Ammon's horn (tissue), 1 donor: ENCODE measurements at places on chromosomes 1 and 21.

DNA sequence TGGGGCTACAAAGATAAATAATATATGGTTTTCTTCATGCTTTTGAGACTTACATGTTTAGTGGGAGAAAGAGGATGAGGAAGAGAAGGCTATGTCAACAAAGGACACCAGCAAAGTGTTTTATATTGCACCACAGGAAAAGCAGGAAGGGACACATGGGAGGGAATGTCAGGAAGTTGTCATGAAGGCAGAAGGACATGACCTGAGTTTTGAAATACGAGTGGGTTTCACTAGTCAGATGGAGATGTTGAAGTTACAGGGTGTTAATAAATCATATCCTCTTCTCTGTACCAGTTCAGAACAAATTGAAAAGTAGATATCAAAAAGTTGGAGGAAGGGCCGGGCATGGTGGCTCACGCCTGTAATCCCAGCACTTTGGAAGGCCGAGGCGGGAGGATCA is 18.2 kb upstream of the AGO1 start:
- DNase-seq, result no peak

GRCh38 chr1:184044603-184045376 is 6.7 kb upstream of the TSEN15 start:
- DNase-seq, result no peak

- no peak for DNase-seq
Measured at GRCh38 chr1:41448821-41449220, 35.7 kb downstream of the EDN2 start.

DNA sequence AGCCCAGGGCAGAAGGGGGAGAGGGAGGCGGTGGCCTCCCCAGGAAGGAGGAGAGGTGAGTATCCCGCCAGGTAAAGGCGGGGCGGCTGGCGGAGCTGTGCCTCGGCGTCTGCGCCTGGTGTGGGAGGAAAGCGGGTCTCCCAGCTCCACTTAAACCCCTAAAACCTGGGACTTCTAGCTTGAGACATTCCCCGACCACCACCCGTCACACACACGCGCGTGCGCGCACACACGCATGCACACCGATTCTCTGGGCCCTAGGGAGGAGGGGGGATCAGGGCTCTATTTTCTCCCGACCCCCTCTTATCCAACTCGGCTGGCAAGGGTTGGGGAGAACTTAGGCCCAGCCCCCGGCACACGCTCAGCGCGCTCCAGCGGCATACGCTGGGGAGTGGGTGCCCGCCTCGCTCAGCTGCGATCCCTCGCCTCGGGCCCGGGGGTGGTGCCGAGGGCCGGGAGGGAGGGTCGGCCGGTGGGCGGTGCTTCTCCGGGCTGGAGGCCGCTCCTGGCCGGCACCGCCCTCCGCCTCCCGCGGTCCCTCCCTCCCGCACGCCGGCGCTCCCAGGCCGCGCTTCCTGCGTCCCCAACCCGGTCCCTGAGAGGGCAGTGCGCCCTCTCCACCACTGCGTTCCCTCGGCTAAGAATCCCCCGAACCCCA is at the start of gene TMEM51:
Gene TMEM51, plus strand, starts transcription at position 564 of the 658 bp plus-strand sequence. CDS start 61,341 bp downstream, outside the sequence.
- DNase-seq, result peak; percentile 68

- DNase-seq, result peak; percentile 59
Measured at GRCh38 chr1:243343970-243344937, 88.4 kb downstream of the SDCCAG8 start.

- no peak for DNase-seq
Measured at GRCh38 chr1:155076371-155076770, 2.3 kb upstream of the EFNA3 start.

DNA sequence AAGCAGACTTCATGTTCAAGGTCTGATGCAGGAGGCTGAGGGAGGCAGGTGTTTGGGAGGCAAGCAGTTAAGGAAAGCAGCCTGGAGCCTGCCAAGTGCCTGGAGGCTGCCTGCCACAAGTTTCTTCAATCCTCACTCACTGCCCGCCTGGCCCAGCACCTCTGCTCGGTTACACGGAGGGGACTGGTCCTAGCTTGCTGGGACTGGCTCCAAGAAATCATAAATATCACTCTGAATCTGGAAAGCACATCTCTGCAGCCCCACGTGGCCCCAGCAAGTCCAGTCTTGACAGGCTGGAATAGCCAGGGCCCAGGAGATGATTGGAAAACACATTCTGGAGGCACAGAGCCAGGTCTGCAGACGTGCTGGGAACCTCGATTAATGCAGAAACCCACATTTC is 83.9 kb downstream of the BCAR3 start:
- DNase-seq, result peak; percentile 51

DNA sequence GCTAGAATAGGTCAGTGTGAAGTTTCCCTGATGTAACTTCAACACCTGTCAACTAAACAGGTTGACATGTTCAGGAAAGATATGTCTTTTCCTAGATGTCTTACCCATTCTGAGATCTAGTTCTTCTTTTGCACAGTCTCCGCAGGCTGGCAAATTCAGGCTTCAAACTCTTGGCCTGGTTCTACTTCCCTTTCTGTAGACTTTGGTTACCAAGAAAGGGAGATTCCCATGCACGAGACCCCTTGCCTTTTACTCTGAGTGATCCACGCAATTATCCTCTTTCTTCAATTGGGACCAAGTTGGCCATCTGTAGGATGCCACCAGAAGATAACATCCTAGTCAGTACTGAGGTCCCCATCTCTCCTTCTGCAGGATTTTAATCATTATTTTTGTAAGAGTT is 2.0 kb downstream of the CFAP45 start:
- DNase-seq, result peak; percentile 25

- no peak for DNase-seq
Measured at GRCh38 chr21:37771181-37771580, 145.1 kb downstream of the KCNJ6 start.

DNA sequence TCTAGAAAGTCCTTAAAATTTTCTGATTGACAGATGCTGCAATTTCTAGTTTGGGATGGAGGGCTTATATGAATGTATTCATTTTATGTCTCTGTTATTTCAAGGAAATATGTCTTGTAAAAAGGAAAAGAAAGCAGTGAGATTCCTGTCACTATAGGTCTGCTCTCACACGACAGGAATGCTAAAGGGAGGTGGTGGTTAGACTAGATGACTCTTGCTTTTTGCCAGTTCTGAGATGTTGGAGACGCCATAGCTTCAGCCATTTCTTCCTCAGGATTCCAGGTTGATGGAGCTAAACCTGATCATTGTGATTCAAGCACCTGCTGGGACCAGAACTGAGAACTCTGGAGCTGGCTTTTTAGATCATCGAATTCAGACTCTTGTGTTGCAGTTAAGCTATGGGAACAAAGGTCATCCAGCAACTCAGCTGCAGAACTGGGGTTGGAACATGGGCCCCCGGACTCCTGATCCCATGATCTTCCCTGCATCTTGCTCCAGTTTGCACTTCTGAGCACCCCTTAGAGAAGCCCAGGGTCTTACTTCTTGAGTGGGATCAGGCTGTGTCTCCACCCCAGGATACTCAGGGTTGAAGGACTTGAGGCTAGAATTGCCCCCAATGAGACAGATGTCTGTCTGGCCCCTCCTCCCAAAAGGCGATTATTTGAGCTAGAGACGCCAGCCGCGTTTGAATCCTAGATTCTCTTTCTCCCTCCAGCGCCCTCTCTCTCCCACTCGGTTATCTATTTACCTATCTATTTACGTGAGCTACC is 46.7 kb upstream of the FOXO6 start:
- no peak for DNase-seq
